T-helper 9 cell (primary cell): ENCODE measurements at places on chromosomes 1 and 21.

GRCh38 chr1:55981010-55981650 lies 598.2 kb downstream of the PLPP3 start:
- DNase-seq, result no peak

DNA sequence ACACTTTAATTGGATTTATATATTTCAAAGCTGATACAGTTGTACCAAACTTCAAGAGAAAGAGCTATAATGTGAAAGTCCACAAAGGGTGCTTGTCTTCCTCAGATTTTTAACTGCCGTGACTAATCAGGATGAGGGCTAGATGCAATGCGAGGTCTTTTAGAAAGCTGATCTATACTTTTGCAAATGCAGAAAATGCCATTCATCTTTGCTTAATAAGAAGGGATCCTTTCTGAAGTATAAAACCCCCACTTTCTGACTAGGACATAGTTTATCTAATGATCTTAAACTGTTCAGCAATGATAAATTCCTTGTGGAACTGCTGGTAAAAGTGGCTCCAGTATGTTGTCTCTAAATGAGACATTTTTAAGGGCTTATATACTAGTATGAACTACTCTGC lies 102.7 kb upstream of the NGF start:
- DNase-seq, result no peak

GRCh38 chr1:79842811-79843210 lies 836.3 kb upstream of the ADGRL4 start:
- no peak for DNase-seq

GRCh38 chr1:26723013-26723991 lies 27.5 kb downstream of the ARID1A start:
- peak; percentile 41 for DNase-seq

- no peak for DNase-seq
Observed at GRCh38 chr1:10734962-10735544, 61.4 kb downstream of the CASZ1 start.

DNA sequence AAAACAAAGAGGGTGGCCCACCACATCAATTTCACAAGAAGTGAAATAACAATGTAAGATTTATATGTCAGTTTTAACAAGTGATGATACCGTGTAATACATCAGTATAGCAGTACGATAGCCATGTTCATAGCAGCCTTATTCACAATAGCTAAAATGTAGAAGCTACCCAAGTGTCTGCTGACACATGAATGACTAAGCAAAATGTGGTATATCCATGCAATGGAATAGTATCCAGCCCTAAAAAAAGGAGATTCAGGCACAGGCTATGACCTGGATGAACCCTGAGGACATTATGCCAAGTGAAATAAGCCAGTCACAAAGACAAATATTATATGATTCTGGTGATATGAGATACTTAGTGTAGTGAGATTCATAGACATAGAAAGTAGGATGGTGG lies 18.0 kb downstream of the KIF26B start:
- DNase-seq, result no peak

- no peak for DNase-seq
Observed at GRCh38 chr1:247576514-247576913, 11.6 kb upstream of the OR2G2 start.

DNA sequence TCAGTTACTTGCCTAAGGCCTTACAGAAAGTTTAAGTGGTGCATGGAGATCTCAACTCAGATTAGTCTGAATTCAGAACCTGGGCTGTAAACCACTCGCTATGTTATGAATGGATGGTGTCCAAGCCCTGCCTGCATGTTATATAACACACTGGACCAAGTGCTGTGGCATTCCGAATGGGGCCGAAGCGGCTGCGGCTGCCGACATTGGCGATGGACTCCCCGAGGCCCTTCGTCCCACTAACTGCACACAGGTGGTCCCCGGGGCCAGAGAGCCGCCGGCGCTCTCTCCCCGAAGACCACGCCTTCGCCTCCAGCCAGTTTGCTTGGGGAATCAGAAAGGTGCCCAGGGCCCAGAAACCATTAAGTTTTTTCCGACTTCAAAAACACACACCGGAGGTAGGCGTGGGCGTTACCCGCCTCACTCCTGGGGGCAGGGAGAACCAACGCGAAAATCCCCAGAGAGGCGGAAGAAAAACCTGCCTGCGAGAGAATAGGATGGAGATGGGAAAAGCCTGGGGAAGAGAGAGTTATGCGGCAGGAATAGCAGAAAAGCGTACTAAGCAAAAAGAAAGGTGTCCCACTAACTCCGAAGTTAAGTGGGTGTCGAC lies 579 bp upstream of the TENT5C start:
- DNase-seq, result no peak

GRCh38 chr1:23592209-23592892 lies 33.0 kb upstream of the ID3 start:
- no peak for DNase-seq

GRCh38 chr1:167770127-167770526 lies 48.3 kb downstream of the MPZL1 start:
- DNase-seq, result no peak

GRCh38 chr1:151277249-151277648 lies 4.8 kb upstream of the ZNF687 start:
- DNase-seq, result no peak

GRCh38 chr1:145978471-145978853 lies 14.0 kb downstream of the POLR3GL start:
- no peak for DNase-seq

DNA sequence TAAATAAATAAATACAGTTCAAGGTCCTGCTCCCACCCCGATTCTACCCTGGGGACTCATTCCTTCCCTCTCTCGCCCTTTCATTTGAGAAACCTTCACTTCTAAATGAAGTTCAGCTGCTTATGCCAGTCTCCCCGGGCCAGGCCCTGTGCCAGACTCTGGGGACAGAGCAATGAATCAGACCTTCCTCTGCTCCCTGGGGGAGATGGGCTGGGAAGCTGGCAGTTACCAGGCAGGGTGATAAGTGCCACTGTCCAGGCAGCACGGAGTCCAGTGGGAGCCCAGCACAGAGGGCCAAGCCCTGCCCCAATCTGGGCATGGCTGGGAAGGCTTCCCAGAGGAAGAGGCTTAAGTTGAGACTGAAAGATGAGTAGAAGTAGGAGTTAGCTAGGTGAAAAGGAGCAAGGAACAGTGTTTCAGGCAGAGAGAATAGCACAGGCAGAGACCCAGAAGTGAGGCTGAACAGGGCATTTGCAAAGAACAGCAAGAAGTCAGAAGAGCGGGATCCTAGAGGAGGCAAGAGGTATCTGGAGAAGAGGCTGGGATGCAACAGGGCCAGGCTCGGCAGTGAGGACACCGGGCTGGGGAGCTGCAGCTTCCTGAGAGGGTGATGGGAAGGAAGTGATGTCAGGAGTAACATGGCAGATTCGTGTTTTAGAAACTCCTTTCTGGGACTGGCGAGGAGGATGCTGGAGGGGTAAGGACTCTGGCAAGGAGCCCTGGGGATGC lies 13.5 kb downstream of the KCNQ4 start:
- no peak for DNase-seq

GRCh38 chr1:234629026-234629425 lies 19.0 kb upstream of the IRF2BP2 start:
- no peak for DNase-seq

GRCh38 chr1:64975127-64975526 lies 8.8 kb upstream of the JAK1 start:
- no peak for DNase-seq

- DNase-seq, result peak; percentile 90
Observed at GRCh38 chr1:11681071-11681771, at the start of gene MAD2L2. Gene MAD2L2 (minus strand): TSS chr1:11681148. CDS start chr1:11680601, 547 bp downstream.

- DNase-seq, result no peak
Observed at GRCh38 chr21:33229099-33229783, 497 bp upstream of the IFNAR2 start.

DNA sequence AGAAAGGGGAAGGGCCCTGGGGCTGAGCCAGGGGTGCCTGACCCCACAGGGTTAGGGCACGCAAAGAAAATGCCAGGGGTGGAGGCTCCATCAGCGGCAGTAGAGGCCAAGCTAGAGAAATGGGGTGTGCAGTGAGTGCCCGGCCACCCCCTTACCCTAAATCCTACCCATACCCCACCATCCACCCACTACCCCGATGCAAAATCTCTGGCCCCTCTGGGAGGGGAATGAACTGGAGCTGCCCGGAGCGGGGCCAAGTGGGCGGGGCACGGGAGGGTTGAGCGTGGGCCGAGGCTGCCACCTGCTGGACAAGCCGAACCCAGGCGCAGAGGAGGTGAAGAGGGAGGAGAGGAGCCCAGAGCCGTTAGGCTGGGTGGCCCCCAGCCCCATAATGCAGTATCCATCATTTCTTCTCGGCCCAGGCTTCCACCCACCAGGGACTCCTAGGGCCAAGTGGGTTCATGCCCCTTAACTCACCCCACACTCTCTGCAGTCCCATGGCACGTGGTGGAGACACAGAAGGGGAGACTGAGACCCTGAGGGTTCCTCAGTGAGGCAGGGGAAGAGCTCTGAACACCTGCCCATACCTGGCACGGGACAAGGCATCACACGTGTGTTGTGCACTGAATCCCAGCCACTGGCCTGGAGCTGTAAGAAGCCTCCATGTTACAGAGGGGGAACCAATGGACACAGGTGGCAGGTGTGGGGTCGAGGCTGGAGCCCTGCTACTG lies 1.4 kb upstream of the C1QC start:
- peak; percentile 56 for DNase-seq

DNA sequence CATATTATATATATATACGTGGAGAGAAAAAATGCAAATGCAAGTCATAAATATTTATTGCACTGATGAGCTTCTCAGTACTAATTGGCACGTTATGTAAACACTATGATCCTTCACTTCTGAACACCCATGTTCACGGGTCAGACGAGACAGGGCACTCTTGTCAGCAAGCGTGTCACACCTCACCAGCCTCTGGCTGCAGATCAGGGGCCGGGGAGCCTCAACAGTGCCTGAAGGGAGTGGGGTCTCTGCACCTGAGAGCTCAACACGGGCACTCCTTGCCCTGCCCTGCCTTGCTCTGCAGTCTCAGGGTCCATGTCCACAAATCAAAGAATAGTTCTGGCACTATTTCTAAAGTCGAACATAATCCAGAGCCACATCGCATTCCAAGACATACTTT lies 409 bp upstream of the HIVEP3 start:
- no peak for DNase-seq

DNA sequence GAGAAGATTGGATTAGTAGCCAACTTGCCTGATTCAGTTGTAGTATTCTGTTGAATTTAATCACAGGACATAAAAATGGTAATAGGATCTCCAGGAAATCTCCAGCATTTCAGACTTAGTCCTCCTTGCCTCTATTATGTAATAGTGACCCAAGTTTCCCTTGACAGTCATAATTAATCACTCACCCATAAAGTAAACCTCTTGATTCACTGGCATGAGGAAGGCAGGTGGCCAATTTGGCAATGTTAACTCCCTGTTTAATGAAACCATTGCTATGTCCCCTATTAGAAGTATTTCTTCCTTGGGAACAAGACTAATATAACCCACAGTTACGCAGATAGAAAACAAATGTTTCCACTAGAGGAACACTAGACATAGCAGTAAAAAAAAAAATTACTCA lies 604.8 kb upstream of the CXADR start:
- no peak for DNase-seq
